ENCODE measurements at places on chromosomes 7 and 10.
A peak's percentile ranks its signal among the peaks of the same experiment; 100 is the strongest.

DNA sequence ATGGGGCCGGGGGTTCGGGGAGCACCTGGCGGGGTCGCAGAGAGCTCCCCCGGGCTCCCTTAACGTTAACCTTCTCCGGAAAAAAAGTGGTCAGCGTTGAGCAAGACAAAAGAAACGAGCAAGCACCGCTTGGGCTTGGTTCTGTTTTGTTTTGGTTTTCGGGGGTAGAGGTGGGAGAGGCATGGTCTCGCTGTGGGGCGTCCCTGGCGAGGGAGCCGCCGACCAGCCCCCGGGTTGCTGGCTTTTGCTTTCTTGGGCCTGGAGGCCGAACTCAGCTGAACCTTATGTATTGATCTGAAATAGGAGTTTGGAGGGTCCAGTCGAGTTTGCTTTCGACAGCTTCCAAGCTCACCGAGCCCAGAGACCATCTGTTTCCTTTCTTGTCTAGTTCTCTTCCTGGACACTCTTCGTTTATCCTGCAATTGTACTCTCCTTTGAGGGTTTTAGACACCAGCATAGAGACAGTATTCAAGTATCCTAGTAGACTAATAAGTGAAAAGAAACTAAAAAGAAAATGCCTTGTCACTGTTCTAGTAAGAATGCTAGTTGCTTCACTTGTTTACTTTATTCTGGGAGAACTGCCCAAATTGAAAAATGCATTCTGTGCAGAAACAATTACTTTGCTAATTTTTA, 980 bp downstream of the FHIP2A start:
- peak; percentile 39 for DNase-seq

DNA sequence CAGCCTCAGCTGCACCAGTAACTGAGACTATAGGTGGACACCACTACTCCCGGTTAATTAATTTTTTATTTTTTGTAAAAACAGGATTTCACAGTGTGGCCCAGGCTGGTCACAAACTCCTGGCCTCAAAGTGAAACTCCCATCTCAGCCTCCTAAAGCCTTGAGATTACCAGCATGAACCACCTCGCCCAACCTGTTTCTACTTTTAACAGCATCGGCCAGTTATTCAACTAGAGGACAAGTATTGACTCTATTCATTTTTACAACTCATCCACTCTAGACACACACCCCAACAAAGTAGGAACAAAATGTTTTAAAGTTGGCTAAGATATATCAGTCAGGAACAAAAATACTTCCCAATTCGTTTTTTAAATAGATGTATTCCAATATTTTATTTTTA, 334.8 kb downstream of the PARD3 start:
- DNase-seq: no peak

GRCh38 chr7:120867932-120868331, 10.0 kb upstream of the TSPAN12 start:
- DNase-seq: no peak

DNA sequence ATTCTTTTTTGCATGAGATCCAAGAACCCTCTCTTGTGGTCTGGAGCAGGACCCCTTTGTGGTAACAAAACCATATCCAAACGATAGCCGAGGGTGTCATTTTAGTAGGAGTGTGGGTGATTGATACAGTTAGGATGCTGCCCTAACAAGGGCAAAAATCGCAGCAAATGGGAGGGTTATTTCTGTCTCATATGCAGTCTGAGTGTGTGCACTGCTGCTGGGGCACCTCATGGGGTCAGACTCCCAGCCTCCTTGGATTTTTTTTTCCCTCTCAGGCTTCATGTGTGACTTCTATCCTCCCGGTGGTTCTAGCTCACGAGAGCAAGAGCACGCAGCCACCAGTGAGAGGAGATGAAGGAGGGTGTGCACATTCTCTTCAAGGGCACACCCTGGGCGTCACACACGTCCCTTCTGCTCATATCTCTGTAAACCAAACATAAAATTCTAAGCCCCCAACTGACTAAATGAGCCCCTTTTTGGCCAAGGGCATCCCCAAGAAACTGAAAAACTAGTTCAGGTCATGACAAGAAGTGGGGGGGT, 28.6 kb upstream of the IL15RA start:
- DNase-seq: no peak

GRCh38 chr10:100519311-100520051, at the start of gene SEC31B:
Gene SEC31B, minus strand, starts transcription at chr10:100519861. Its CDS starts 2,909 bp downstream, at chr10:100516952.
- no peak for DNase-seq

DNA sequence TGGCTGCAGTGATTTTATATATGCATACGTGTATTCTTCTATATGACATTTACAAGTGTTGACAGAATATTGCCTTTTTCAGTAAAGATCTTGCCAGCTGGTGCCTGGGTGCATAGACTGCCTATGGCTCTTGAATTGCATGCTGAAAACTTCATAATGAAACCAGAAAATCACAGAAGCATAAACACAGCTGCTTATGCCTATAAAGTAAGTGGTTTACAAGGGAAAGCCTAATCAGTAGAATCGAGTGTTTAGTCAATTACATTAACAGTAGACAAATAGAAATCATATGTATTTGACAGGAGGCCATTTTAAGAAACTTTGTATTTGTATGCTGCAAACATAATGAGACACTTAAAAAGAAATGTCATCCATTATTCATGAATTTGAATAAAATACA, 82.5 kb downstream of the TMEM168 start:
- no peak for DNase-seq

DNA sequence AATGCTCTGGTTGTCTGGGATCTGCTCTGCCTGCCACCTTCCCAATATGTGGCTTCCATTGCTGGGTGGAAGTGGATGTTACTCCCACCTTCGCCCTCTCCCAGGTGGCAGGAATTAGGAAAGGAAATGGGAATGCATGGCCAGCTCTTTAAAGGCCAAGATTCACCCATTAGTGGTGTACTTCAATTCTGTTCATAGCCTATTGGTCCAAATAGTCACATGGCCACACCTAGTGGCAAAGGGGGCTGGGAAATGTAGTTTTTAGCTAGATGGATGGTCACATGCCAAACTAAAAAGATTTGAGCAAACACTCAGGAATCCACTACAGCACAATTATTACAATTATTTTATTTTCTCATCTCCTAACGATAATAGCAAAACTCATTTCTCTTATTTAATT, 135.1 kb downstream of the NPY start:
- DNase-seq: no peak

DNA sequence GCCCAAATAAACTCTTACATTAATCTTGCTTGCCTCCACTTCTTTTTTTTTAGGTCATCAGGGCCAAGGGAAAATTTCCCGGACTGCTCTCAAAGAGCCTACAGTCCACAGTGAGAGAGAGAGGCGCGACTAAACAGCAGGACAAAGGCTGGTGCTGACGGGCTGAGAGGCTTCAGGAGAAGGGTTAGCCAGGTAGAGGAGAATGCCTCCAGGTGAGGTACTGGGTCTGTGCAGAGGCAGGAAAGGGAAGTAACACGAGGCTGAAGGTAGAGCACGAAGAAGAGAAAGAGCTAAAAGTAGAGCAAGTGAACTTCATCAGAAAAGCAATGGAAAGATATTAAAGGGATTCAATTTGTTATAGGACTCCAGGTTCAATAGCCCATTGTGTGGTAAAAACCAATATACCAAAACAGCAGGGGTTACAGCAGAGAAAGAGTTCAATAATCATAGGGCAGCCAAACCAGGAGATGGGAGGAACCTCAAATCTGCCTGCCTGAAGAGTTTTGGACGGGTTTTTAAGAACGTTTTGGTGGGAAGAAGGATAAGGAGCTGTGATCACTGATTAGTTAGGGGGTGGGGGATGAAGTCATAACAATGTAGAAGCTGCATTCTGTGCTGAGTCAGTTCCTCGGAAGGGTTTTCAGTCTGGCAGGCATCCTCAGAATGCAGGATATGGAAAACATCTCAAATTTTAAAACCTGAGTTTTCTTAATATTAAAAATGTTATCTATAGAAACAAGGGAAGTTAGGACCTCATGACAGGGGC, 171.5 kb downstream of the AKR1D1 start:
- no peak for DNase-seq

GRCh38 chr10:71984809-71985388, 20.7 kb downstream of the CHST3 start:
- no peak for DNase-seq

DNA sequence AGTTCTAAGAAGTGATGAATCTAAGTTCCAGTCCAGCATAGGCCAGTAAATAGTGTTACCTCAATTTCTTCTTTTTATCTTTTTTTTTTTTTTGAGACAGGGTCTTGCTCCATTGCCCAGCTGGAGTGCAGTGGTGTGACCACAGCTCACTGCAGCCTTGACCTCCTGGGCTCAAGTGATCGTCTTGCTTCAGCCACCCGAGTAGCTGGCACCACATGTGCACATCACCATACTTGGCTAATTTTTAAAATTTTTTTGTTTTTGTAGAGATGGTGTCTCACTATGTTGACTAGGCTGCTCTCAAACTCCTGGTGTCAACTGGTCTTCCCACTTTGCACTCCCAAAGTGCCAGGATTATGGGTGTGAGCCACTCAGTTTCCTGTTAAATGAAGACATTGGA, 126.6 kb upstream of the LYZL2 start:
- no peak for DNase-seq

- DNase-seq: no peak
Observed at GRCh38 chr7:105493196-105493922, 28.7 kb downstream of the PUS7 start.
